Stimulated activated CD4-positive, alpha-beta T cell treated with anti-CD3 and anti-CD28 coated beads, Interleukin-1b, Interleukin-23, amount 100 ng/mL, for 24 hours (primary cell): ENCODE measurements at places on chromosomes 4 and X.
A peak's percentile ranks its signal among the peaks of the same experiment; 100 is the strongest.

DNA sequence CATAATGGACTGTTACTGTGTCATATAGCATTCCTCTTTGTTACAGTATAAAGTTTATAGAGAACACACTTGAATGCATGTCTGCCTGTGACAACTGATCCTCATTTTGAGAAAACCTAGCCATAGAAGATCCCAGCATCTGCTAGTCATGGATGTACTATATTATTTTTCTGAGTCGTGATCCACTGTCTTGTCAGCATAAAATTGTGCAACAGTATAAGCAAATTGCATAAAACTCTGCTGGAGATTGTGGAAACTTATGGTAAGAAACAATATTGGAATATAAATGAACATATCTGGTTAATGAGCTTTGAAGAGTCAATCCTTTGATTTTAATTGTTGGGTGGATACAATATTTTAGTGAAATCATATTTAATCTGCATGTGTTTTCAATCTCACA, 3.6 kb downstream of the NEIL3 start:
- no peak for DNase-seq

- no peak for DNase-seq
These were observed 360.5 kb downstream of the MID1IP1 start for GRCh38 chrX:39161611-39162255.

DNA sequence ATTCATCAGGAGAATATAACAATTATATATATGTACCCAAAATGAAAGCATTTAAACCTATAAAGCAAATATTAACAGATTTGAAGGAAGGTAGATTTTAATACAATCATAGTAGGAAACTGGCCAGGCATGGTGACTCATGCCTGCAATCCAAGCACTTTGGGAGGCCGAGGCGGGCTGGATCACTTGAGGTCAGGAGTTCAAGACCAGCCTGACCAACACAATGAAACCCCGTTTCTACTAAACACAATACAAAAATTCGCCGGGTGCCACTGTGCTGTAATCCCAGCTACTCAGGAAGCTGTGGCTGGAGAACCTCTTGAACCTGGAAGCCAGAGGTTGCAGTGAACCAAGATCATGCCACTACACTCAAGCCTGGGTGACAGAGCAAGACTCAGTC, 118.3 kb downstream of the KCNIP4 start:
- DNase-seq: no peak

DNA sequence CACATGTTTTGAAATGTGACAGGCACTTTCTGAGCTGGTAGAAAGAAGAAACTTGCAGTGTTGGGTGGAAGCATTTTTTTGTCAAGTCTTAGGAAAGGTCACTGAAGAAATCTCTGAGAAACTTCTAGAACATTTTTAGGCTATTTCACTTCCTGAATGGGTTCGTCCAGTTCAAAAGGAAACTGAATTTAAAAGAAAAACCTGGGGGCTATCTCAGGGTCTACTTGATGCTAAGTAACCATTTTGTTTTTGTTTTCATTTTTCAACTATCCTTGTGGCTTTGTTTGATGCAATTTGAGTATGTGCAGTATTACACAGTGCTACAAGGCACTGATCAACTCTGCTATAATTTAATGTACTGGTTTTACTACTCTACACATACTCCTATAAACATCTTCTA, 34.0 kb upstream of the AMOT start:
- no peak for DNase-seq

DNA sequence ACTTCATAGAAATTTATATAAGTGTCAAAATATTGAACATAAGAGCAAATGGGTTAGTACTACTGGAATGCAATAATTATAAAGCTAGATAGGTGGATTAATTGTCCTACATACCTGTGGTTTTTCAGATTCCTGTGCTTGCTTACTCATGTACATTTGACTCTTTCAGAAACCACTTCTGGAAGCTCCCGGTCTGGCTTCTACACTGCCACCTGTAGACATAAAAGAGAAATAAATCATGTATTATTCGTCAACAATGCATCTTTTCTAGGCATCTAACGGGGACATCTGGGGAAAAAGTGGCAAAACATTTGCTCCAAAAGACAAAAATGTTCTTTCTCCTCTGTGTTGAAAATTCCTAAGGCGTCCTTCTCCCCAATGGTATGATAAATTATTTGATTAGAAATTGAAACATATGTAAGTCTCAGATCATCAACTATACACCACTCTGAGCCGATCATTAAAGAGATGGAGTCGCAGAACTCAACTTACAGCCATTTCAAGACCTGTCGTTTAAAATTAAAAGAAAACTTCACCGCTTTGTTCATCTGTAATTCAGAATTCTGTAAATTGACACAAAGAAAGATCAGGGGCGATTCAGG, 648.7 kb upstream of the DIPK2B start:
- no peak for DNase-seq

- DNase-seq: no peak
These were observed 452.1 kb upstream of the RPS6KA3 start for GRCh38 chrX:20718592-20719380.

GRCh38 chrX:103774070-103774642, 2.5 kb upstream of the PLP1 start:
- DNase-seq: no peak

DNA sequence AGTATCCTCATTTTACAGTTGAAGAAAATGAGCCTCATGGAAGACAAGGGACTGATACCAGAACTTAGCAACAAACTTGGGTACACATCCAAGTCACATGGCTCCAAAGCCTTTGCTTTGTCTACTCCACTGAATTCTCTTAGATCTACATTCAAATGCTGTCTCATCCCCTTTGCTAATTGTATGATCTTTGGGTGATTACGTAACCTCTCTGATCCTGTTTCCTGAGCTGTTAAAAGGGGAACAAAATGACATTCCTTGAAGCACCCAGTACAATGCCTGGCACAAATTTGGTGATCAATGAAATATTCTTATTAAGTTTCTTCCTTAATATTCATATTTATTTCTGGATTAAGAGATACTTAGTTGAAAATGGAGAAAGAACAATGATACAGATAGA, 5.9 kb upstream of the HPGD start:
- no peak for DNase-seq

DNA sequence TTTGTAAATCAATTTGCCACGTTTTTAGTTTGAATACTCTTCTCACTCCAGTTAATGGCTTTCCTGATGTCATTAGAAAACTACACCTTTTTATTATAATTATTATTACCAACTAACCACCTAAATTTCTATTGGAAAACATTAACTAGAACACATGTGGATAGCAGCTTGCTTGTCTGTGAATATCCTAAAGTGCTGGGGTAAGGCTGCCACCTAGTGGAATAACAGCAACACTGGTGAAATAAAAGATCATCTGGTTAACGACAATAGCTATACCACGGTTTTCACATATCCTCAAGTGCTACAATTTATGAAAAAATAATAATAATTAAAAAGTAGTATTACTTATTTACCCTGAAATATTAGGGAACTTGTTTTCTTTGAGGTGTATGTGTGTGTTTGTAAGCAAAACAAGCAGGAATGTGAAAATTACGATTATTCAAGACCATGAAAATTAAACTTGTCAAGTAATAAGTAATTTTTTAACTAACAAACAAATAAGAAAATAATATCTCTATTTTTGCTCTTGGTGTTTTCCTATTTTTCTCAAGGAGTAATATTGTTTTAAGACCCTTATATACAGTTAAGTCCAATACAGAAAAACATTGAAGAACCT, 130.1 kb upstream of the TECRL start:
- DNase-seq: peak; percentile 2

DNA sequence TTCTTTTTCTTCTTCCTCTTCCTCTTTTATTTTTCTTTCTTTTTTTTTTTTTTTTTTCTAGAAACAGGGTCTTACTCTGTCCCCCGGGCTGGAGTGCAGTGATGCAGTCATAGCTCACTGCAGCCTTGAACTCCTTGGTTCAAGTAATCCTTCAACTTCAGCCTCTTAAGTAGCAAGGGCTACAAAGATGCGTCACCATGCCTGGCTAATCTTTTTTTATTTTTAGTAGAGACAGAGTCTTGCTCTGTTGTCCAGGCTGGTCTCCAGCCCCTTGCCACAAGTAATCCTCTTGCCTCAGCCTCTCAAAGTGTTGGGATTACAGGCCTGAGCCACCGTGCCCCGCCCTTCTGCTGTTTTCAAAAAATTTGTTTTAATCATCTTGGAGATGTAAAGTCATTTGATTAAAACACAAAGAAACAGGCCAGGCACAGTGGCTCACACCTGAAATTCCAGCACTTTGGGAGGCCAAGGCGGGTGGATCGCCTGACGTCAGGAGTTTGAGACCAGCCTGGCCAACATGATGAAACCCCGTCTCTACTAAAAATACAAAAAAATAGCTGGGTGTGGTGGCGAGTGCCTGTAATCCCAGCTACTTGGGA, 28.1 kb downstream of the SYNPO2 start:
- DNase-seq: no peak

GRCh38 chrX:130716346-130716745, 186.7 kb downstream of the ENOX2 start:
- DNase-seq: no peak

- DNase-seq: no peak
These were observed 1548.7 kb downstream of the RPA4 start for GRCh38 chrX:98432413-98432812.

DNA sequence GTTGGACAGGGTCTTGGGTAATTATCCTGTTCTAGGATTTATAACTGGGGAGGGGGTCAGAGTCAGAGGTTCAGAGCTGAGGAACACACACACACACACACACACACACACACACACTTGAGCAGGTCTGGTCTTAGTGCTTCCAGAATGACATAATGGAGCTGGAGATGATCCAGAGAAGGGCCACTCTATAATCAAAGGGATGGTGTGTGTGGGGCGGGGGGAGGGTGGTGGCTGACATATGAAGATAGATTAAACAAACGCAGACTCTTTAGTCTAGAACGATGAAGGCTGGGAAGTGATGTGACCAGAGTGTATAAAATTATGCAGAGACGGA, 434 bp upstream of the TMEM255A start:
- no peak for DNase-seq

GRCh38 chr4:165926307-165926706, 53.3 kb downstream of the TLL1 start:
- DNase-seq: no peak

- DNase-seq: no peak
These were observed 82.3 kb upstream of the EDNRA start for GRCh38 chr4:147398556-147398955.

GRCh38 chr4:125268068-125268755, 46.5 kb upstream of the FAT4 start:
- no peak for DNase-seq

DNA sequence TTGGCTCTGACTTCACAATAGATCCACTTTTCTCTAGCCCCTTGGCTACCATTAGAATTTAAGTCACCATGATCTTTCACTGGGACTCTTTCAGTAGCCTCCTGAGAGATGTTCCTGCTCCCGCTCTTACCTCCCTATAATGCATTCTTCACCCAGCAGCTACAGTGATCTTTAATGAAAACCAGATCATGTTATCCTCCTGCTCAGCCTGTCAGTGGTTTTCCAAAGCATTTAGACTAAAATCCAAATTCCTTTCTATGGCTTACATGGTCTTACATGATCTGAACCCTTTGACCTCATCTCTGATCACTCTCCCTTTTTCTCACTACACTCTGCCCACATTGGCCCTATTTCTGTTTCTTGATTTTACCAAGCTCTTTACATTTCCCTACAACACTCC, 18.3 kb upstream of the RPS6KA3 start:
- no peak for DNase-seq

- DNase-seq: no peak
These were observed 15.1 kb upstream of the PIGA start for GRCh38 chrX:15350329-15350996.

- no peak for DNase-seq
These were observed 239.7 kb upstream of the NOCT start for GRCh38 chr4:138775890-138776289.

DNA sequence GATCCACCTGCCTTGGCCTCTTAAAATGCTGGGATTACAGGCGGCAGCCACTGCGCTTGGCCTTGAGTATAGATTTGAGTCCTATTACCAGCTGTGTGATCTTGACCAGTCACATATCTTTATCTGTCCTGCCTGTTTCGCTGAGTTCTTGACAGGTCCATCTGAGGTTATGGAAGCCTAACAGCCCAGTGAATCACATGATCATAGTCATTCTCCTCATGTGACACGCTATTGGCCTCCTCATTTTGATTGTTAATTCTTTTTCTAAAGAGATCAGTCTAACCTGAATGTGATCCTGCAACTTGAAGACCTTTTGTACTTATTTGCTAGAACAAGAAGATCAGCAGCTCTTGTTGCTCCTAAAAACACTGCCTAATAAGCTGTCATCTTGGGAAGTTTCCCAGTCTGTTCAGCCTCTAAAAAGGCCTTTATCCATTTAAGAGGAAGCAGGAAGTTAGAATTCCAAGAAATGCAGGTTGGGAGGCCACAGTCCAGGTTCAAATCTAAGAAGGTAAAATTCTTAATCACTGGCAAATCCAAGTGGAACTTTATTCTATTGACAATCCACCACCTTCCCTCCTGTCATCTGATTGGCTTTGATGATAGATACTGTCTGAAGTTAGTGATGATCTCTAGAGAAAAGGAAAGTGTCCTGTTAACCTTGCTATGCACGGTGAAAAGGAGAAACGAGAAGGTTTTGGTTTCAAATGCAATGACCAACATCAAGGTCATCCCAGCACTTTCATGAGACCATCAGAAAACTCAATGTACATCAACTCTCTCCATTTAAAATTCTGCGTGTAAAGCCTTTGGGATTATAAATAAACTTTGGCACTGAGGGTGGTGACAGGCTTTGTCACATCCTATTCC, 86.9 kb downstream of the CHRNA9 start:
- no peak for DNase-seq

DNA sequence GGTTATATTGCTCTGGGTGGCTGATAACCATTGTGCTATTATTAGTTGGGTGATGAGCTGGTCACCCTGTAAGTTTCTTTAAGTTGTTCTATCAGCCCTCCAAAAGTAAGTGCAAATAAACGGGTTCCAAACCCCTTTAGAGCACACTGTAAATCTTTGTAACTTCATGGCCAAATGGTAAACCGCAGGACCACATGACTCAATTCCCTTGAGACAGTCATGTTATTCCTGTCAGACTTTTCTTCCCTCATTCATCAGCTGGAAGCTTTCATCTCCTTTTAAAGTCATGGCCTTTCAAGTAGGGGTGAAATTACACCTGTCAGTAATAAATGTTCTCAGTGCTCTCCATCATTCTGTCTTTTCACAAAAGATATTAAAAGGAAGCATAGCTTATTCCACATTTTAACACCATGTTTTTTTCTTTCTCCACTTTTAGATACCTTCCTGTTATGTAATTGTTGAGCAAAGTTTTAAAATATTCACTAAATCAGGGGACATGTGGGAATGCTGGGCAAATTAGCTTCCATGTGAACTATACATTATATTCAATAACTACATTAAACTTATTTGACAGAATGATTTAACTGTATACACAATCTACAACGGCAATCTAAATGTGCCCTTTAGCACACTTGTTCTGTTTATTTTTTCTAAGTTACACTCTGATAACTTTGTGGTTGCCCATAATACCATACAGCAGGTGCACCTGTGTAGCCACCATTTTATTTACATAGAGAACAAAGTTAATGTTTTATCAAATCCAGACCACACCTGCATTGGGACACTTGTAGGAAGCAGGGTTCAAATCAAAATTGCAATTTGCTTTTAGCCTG, 275.5 kb downstream of the CFAP299 start:
- no peak for DNase-seq
